ENCODE measurements at places on chromosomes 12 and 14. TPM values are rescaled to one million over a fixed set of nuclear protein-coding genes. Genes with fewer than 3 reads are reported as not detected.
A peak's percentile ranks its signal among the peaks of the same experiment; 100 is the strongest.

DNA sequence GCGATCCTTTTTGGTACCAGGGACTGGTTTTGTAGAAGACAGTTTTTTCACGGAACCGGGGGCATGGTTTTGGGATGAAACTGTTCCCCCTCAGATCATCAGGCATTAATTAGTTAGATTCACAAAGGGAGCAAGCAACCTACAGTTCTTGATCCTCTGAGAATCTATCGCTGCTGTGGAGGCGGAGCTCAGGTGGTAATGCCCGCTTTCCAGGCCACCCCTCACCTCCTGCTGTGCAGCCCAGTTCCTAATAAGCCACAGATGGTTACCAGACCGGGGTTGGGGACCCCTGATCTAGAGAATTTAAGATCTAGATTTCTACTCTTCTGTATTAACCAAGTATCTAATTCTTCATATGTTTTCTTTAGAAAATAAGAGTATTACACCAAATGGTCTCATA is 4.8 kb downstream of the ARHGAP5 start:
- no peak overlapping the region for H3K27ac ChIP-seq
- peaks cover 86% of the 10 kb centered on the region for H3K4me1 ChIP-seq
- no peak for DNase-seq
- no peaks in the 10 kb centered on the region for H3K36me3 ChIP-seq
- H3K4me3 ChIP-seq = no peak overlapping the region
- no peaks in the 10 kb centered on the region for H3K27me3 ChIP-seq

- H3K27me3 ChIP-seq = no peaks in the 10 kb centered on the region
- H3K4me1 ChIP-seq = peaks cover 18% of the 10 kb centered on the region
- H3K36me3 ChIP-seq = no peaks in the 10 kb centered on the region
These were observed 17.6 kb upstream of the PLEKHH1 start for GRCh38 chr14:67515386-67516079.

GRCh38 chr12:90015228-90015627 is 306.6 kb upstream of the ATP2B1 start:
- H3K4me3 ChIP-seq = no peak overlapping the region
- DNase-seq = no peak
- H3K27ac ChIP-seq = no peak overlapping the region
- H3K36me3 ChIP-seq = no peaks in the 10 kb centered on the region
- no peaks in the 10 kb centered on the region for H3K4me1 ChIP-seq
- H3K27me3 ChIP-seq = no peaks in the 10 kb centered on the region

PTGER2 gene
- 20.4 TPM for total RNA-seq

DNA sequence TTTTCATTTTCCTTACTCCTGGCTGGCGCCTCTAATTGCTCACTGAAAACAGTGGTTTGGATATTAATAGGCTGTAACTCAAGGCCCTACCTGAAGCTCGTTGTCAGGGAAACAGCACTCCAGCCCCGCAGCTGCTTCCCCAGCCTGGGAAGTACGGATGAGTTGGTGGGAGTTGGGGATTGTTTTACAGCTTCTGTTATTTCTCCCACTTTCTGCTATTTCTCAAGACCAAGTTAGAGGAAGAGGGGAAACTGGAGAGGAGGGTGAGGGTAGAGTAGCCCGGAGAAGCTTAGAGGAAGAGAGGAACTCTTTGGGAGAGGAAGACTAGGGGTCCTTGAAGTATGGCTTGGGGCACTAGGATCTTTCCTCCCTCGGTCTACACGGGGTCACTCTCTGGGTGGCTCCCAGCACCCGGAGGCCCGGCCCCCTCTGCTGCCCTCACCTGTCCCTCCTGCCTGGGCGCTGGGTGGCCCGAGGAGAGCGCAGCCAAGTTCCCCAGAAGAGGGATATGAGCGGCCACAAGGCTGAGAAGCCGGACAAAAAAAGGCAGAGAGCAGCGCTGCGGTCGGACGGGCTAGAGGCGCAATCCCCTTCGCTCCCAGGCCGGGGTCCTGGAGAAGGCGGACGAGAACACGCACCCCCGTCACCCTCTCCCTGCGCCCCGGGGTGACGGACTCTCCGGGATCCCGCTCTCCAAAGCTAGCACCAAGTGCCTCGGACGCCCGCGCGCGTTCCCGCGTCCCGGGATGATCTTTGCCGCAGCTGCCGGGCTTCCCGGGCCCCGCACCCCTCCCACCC is 671 bp downstream of the SPTB start:
- H3K36me3 ChIP-seq = no peaks in the 10 kb centered on the region
- DNase-seq = peak; percentile 47
- H3K4me3 ChIP-seq = peak overlapping the region; percentile 84
- peaks cover 20% of the 10 kb centered on the region for H3K4me1 ChIP-seq

DNA sequence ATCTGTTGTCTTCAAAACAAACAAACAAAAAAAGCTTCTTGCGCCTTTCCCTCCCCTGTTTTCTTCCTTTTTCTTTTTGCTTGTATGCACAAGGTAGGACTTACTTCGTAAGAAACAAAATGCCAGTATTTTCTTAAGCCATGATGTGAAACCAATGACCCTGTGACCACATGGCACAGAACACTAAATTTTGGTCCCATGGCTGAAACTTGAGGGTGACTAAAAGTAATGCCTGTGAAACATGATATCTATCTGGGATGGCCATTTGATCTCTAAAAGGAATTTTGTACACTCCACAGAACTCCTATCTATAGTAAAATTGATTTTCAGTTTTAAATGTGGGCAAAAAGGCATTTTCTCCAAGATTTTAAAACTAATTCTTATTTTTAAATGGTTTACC is 63.6 kb downstream of the PAPOLA start:
- H3K27ac ChIP-seq = no peak overlapping the region
- no peak overlapping the region for H3K4me3 ChIP-seq
- peaks cover 66% of the 10 kb centered on the region for H3K36me3 ChIP-seq
- peaks cover 6% of the 10 kb centered on the region for H3K4me1 ChIP-seq
- no peak for DNase-seq
- H3K27me3 ChIP-seq = no peaks in the 10 kb centered on the region

GRCh38 chr12:102568276-102568675 is 87.9 kb upstream of the IGF1 start:
- H3K27me3 ChIP-seq = no peaks in the 10 kb centered on the region
- DNase-seq = no peak
- no peak overlapping the region for H3K4me3 ChIP-seq
- no peaks in the 10 kb centered on the region for H3K4me1 ChIP-seq
- H3K27ac ChIP-seq = no peak overlapping the region

DNA sequence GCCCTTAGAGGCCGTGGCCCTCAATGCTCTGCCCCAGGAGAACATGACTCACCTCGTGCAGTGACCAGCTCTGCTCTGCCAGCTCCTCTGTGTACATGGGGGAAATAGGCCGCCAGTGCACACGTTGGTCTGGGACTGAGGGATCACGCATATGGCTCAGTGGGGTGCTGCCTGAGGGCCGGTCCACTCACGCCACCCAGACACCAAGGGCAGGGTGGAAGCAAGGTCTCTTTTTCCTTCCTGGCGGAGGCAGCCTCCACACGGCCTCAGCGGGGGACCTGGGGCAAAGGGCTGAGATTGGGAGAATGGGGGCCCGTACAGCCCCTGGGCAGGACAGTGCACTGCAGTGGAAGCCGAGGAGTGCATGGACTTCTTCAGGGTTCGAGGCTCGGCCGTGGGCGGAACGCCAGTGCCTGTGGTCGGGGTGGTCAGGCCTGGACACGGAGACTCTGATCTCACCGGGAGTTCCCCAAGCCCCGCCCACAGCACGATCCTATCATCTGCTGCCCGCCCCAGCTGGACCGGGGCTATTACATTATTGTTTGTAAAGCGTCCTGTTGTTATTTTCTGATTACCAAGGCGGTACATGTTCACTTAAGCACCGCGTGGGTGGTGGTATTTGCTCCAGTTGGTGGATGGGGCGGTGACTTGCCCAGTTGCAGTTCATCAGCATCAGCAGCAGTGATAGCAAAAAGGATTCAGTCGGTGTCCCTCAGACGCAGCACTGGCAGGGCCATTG is 38.8 kb upstream of the TDRD9 start:
- no peaks in the 10 kb centered on the region for H3K36me3 ChIP-seq
- H3K27me3 ChIP-seq = no peaks in the 10 kb centered on the region
- H3K4me3 ChIP-seq = no peak overlapping the region
- H3K27ac ChIP-seq = peak overlapping the region; percentile 87
- peaks cover 55% of the 10 kb centered on the region for H3K4me1 ChIP-seq
- peak; percentile 70 for DNase-seq

DNA sequence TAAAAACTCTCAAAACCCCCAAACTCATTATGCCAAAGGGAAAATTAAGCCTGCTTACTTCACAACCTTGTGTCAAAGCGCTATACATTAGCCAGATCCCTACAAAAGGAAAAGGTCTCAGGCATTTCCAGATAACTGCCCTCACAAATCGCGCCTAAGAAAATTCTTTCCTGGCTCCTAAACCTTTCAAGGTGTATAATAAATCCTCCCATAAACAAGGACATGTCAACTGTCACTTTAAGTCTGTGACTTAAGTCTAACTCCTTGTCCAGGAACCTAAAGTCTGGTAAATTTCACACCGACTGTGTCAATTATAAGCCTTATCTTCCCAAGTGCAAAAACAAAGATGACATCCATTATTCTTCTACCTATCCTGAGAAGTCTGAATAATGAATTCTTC is 4.3 kb upstream of the ETFBKMT start:
- H3K4me1 ChIP-seq = peaks cover 18% of the 10 kb centered on the region
- H3K27ac ChIP-seq = no peak overlapping the region
- DNase-seq = no peak

GRCh38 chr14:54776361-54777001 is 126.1 kb downstream of the GCH1 start:
- H3K27ac ChIP-seq = peak overlapping the region; percentile 41
- peaks cover 29% of the 10 kb centered on the region for H3K36me3 ChIP-seq
- H3K27me3 ChIP-seq = no peaks in the 10 kb centered on the region
- H3K4me1 ChIP-seq = peaks cover 38% of the 10 kb centered on the region
- H3K4me3 ChIP-seq = no peak overlapping the region
- DNase-seq = peak; percentile 47

- H3K4me3 ChIP-seq = no peak overlapping the region
- H3K36me3 ChIP-seq = no peaks in the 10 kb centered on the region
- H3K27ac ChIP-seq = no peak overlapping the region
- peaks cover 18% of the 10 kb centered on the region for H3K4me1 ChIP-seq
These were observed 544.5 kb upstream of the ATP2B1 start for GRCh38 chr12:90253136-90253535.

NABP2 gene
- total RNA-seq = 8.0 TPM

GRCh38 chr12:5612556-5613410 is 180.9 kb downstream of the NTF3 start:
- DNase-seq = no peak
- H3K27ac ChIP-seq = no peak overlapping the region
- no peaks in the 10 kb centered on the region for H3K4me1 ChIP-seq
- no peaks in the 10 kb centered on the region for H3K36me3 ChIP-seq
- H3K27me3 ChIP-seq = no peaks in the 10 kb centered on the region

A2M gene
- total RNA-seq = 197 TPM

- DNase-seq = no peak
- peak within 1 kb of the TSS; percentile 44 for H3K27ac ChIP-seq
- H3K4me1 ChIP-seq = no peaks in the 10 kb centered on the region
- H3K27me3 ChIP-seq = no peaks in the 10 kb centered on the region
- peak within 1 kb of the TSS; percentile 11 for H3K4me3 ChIP-seq
- no peaks in the 10 kb centered on the region for H3K36me3 ChIP-seq
These were observed at the start of gene VWF for GRCh38 chr12:6124411-6125309. VWF (minus strand) TSS chr12:6124670; CDS start chr12:6123196, 1,474 bp downstream.

- H3K27me3 ChIP-seq = no peaks in the 10 kb centered on the region
- no peak overlapping the region for H3K4me3 ChIP-seq
- no peaks in the 10 kb centered on the region for H3K36me3 ChIP-seq
- DNase-seq = no peak
- H3K4me1 ChIP-seq = peaks cover 21% of the 10 kb centered on the region
- H3K27ac ChIP-seq = no peak overlapping the region
These were observed 66.7 kb downstream of the PDE3A start for GRCh38 chr12:20434996-20435395.

SFSWAP gene
- total RNA-seq = 194 TPM

- H3K4me3 ChIP-seq = no peak overlapping the region
- H3K27me3 ChIP-seq = no peaks in the 10 kb centered on the region
- H3K36me3 ChIP-seq = no peaks in the 10 kb centered on the region
- H3K4me1 ChIP-seq = no peaks in the 10 kb centered on the region
- H3K27ac ChIP-seq = no peak overlapping the region
- no peak for DNase-seq
These were observed 33.4 kb upstream of the IGF1 start for GRCh38 chr12:102513739-102514138.

DNA sequence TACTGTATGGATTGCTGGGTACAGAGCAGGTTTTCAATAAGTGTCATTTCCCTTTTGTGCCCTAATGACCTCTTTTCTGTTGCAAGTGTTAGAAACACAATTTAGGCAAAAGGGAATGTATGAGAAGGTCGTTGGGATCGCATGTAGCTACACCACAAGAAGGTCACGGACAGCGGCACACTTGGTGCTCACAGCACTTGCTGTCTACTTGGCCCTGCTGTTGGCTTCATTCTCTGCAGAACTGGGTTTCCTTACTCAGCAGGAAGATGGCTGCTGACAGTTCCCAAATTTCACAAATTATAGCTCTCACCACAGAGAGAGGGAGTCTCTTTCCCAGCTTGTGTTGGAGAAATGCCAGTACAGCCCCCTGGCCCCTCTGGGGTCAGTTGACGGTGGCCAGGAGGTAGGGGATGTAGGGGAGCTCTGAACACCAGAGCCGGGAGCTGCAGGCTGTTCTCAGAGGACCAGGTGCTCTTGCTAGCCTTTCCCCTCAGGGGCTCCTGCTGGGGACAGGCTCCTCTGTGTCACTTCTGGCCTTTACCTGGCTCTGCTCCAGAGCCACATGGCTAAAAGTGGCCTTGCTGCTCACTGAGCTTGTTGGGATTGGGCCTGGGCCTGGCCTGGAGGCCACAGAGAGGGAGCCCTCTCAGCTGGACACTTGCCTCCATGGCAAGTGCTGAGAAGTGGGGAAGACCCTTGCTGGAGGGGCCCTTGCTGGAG is 50.9 kb upstream of the BCL7A start:
- DNase-seq = no peak
- no peaks in the 10 kb centered on the region for H3K36me3 ChIP-seq
- no peaks in the 10 kb centered on the region for H3K4me1 ChIP-seq
- no peak overlapping the region for H3K4me3 ChIP-seq
- no peaks in the 10 kb centered on the region for H3K27me3 ChIP-seq

DNA sequence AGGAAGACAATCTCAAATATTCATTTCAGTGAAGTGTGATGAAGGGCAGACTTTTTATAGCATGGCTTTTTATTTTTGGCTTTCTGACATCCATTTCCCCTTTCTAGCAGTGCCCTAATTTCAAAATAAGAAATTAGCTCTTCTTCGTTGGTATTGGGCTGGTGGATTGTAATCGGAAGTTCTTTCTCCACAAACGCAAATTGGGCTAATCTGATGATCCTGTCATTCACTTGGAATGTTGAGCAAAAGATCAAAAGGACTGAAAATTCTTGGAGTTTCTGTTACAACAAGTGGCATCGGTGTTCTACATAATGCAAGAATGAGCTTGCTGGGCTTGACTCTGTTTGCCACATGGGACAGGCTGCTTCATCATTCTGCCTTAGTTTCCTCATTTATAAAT is 1182.8 kb downstream of the FLRT2 start:
- H3K4me1 ChIP-seq = no peaks in the 10 kb centered on the region
- no peak overlapping the region for H3K27ac ChIP-seq
- DNase-seq = no peak
- H3K4me3 ChIP-seq = no peak overlapping the region

DNA sequence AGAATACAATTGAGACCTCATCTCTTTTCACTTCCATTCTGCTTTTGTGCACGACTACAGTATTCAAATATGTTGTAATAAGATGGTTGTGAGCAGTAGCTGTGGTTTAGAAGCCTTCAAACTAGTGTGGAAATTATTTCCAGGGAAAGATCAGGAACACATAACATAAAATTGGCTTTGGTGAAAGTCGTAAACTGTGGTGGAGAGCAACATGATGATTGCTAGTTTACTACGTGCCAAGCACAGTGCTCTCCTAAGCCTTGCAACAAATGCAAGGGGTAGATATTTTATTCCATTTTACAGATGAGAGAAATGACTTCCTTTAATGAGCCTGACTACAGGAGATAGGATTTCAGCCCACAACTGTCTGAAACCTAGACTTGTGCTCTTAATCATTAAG is 172.4 kb upstream of the LMNTD1 start:
- H3K27me3 ChIP-seq = no peaks in the 10 kb centered on the region
- H3K36me3 ChIP-seq = no peaks in the 10 kb centered on the region
- no peak overlapping the region for H3K27ac ChIP-seq
- peak; percentile 12 for DNase-seq

GPRC5D gene
- total RNA-seq = not detected

Data from stomach (tissue), 19 donors.